ENCODE measurements at places on chromosomes 3 and 15.
A peak's percentile ranks its signal among the peaks of the same experiment; 100 is the strongest.

DNA sequence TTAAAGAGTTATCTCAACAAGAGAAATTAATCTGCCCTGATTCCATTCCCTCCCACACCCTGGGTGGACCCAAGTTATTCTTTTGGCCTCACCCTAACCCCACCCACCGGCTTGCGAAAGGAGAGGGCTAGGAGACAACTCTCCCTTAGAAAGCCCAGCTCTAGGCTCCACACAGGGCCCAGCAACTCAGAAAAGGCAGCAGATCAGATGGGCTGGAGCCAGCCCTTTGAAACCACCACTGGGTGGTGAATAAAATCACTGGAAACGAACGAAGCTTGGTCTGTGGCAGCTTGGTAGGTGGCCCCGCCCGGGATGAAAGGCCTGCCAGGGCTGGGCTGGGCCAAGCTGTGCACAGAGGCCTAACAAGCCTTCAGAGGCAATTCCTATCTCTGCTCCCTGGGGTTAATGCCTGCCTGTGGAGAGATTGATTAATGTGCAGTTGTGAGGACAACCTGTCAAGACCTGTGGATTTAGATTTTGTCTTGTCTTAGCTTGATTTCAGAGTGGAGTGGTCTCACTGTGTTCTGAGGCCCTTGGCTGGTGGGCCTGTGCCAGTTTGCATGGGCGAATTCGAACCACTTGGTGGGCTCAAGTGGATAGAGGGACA, 38.8 kb downstream of the BHLHE40 start:
- no peak for DNase-seq

- peak; percentile 16 for DNase-seq
Observed at GRCh38 chr3:33372218-33373081, 67.8 kb downstream of the UBP1 start.

- no peak for DNase-seq
Observed at GRCh38 chr3:197828-198491, 1.4 kb downstream of the CHL1 start.

DNA sequence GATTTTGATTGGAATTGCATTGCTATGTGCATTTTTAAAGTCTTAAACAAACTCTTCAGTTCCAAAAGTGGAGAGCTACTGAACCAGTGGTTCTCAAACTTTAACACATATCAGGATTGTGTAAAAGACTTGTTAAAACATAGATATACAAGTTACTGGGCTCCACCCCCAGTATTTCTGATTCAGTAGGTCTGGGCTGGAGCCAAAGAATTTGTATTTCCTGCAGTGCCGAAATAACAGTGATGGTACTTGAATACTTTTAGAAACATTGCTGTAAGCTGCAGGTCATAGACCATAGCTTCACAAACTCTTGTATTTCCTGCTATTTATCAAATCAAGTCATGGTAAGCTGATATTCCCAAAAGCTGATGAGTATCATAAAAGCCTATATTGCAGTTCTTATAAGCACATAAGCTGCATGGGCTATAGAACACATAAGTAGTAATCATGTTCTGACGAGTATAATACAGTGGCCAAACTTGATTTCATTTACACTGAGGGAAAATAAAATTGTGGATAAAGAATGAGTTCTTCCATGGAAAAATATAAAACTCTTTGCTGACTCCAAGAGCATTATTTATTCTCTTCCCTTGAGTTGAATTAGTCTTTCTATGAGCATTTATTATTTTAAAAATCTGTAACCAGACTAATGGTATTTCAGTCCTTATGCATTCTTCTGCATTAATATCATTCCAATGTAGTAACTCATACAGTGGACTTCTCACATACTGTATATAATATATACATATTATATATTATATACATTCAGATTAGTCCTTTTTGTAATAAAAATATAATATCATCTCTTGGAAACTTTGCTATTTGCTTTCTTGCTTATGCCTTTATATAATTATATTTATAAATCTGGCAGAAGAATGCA, 550.5 kb upstream of the AGTR1 start:
- no peak for DNase-seq

- peak; percentile 33 for DNase-seq
Observed at GRCh38 chr15:52558196-52558595, 10.6 kb downstream of the ARPP19 start.

Data from activated CD8-positive, alpha-beta memory T cell treated with anti-CD3 and anti-CD28 coated beads for 4 hours (primary cell).